ENCODE measurements at places on chromosomes 12 and 14.

DNA sequence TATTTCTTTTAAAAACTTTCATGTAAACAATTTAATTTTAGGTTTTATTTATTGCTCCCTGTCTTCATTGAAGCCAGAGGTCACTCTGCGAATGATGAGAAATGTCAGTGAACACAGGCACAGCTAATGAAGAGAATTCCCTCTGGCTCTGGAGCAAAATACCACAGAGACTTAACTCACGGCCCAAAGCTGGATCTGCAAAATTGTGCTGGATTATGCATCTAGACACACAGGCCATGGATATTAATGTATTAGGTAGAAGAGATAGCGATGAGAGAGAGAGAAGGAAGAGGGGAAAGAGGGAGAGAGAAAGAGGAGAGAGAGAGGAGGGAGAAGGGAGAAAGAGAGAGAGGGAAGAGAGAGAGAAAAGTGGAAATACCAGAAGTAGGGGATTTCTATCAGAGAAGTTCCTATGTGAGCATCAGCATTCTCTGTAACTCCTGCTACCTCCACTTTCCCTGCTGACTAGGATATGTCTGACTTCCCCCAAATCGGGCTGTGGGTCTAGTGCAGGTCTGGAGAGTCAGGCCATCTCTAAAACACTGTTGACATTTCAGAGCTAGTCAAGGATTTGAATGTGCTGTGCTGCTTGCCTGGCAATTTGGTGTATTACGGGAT is 3.7 kb downstream of the ARHGDIB start:
- no peak for DNase-seq

- DNase-seq: no peak
Observed at GRCh38 chr12:75959060-75959459, 72.5 kb downstream of the PHLDA1 start.

DNA sequence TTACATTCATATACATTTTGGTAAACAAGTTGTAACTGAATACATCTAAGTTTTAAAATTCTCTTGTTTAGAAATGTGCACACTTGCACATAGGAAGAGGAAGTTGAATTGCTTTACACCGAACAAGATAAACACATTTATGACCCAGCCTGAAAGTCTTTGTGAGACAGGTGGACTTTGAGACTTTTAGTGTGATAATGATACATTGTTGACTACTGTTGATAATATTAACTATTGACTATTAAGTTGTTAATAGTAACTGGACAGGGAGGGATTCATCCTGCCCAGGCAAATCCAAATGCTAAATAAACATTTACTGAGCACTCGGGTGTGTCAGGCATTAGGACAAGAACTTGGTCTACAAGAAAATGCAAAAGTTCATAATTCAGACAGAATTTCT is 68.0 kb downstream of the AVPR1A start:
- no peak for DNase-seq

DNA sequence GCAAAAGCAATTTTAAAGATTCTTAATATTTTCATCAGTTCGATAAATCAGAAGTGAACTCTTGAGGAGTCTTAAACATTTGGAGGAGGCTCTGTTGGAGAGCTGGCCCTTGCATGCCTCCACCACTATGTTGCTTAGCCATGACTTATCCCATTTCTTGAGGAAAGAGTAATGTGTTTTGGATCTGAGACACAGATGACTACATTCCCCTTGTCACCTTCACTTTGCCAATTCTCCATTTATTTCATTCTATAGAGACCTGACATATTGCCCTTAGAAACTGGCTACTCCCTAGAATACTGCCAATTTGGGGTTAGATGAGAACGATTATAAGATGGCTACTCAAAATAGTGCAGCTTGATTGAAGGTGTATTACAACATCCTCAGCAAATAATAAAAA is 157.4 kb upstream of the TMEM260 start:
- no peak for DNase-seq

- peak; percentile 73 for DNase-seq
Observed at GRCh38 chr12:43551971-43552559, at the start of gene ADAMTS20. ADAMTS20 (minus strand) TSS chr12:43552203; CDS start chr12:43551921, 282 bp downstream.

DNA sequence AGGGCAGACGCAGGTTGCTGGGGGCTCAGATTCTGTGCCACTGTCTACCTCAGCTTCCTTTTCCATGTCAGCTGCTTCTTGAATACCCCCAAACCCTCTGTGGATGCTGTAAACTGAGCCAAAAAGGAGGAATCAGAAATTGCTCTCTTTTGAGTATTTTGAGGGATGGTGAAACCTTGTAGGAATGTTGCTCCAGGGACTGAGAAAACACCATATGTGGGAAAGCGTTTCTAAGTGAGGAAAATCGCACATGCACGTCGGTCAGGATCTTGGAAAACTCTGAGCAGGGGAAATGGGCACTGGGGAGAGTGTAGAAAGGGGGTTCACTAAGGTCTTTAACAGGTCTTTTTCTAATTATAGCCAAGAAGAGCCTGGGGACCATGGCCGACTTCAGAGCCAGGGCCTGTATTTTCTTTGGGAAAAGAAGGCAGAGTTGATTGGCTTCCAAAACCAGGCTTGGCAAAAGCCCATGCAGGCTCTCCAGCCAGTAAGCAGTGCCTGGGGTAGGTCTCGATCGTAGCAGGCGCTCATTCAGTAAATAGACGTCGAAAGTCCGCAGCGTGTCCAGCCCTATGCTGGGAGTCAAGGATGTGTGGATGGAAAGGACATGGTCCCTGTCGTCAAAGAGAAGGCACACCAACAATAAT is 58.0 kb downstream of the NTF3 start:
- DNase-seq: no peak

DNA sequence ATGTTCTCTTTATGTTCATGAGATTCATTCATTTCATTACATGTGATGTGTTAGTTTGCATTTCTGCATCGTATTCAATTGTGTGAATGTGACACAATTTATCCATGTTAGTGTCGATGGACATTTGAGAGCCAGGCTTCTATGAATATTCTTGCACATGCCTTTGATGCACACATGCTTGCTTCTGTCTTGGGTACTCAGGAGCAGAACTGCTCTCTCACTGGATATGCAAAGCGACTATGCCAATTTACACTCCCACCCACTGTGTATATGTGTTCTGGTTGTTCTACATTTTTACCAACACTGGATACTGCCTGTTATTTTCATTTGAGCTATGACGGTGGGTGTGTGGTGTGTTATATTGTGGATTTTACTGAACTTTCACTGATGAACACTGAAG is 84.3 kb upstream of the GTF2A1 start:
- no peak for DNase-seq

- no peak for DNase-seq
Observed at GRCh38 chr14:100988011-100988410, 84.5 kb upstream of the RTL1 start.

DNA sequence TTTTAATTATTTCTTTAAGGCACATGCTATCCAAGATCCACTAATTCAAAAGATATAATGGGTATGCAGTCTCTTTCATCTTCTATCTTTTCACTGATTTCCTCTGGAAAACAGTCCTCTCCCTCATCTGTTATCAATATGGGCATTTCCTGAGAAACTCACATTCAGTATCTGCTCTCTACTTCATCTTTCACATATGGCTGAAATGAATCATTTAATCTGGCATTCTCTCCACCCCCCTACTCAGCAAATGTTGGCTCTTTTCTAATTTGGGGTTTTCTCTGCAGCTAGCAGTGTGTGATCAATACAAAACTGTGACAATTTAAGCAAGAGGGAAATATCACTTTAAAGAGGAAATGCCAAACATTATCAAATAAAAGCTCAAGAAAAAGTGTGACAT is 157.1 kb upstream of the TMTC1 start:
- no peak for DNase-seq

DNA sequence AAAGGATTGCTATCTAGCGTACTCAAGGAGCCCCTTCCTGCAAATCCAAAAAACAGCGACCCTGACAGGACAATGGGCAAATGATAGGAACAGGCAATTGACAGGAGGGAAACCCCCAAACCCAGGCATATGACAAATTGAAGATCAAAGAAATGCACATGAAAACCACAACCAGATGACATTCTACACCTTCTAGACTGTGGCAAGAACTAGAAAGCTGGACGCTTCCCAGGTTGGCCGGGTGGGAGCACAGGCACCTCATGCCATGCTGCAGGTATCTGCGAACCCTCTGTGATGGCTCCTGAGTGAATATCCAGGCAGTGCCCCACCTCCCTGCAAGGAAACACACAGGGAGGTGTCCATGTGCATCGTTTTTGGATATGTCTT is 37.1 kb downstream of the CMKLR1 start:
- DNase-seq: no peak

- DNase-seq: no peak
Observed at GRCh38 chr14:64966976-64967375, 5.2 kb downstream of the RAB15 start.

- no peak for DNase-seq
Observed at GRCh38 chr12:89890161-89890560, 181.5 kb upstream of the ATP2B1 start.

- no peak for DNase-seq
Observed at GRCh38 chr14:76514213-76514998, 138.5 kb downstream of the ESRRB start.

DNA sequence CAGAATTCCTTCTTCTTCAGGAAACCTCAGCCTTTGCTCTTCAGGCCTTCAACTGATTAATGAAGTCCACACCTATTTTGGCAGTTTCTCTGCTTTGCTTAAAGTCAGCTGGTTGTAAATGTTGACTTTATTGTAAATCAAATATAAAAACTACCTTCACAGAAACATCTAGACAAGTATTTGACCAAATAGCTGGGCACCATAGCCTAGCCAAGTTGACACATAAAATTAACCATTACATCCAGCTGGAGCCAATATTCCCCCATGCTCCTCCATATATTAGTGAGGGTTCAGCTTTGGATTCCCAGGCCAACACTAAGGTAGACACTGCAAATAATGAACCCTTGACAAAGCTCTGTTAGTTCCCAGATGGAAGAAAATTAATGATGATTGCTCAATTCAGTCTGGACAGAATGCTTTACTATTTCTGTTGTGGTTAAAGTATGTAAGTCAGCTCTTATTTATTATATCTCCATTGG is 125.5 kb downstream of the ZFP36L1 start:
- DNase-seq: no peak

DNA sequence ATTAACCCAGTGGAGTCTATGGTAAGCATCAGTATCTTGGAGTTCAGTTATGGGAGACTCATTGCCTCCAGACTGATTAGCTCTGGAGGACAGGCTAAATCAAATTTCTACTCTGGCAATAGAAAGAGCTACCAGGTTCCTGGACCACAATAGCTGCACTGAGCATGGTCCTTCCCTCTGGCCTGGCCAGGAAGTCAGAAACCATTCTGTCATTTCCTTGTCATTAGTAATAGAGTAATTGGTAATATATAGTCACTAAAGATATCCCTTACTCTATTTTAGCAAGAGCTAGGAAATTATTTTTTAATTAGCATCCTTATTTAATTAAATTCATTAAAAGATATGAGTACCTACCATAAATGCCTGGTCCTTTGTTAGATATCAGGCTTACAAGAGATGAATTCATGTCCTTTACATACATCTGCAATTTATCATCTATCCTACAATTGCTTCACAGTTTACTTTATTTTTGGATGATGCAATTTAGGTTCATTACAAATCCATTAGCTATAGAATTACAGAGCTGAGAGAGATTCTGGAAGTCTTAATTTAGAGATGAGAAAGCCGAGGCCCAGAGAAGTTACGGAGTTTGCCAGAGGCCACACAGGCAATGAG is 23.7 kb upstream of the TDRD9 start:
- DNase-seq: no peak

DNA sequence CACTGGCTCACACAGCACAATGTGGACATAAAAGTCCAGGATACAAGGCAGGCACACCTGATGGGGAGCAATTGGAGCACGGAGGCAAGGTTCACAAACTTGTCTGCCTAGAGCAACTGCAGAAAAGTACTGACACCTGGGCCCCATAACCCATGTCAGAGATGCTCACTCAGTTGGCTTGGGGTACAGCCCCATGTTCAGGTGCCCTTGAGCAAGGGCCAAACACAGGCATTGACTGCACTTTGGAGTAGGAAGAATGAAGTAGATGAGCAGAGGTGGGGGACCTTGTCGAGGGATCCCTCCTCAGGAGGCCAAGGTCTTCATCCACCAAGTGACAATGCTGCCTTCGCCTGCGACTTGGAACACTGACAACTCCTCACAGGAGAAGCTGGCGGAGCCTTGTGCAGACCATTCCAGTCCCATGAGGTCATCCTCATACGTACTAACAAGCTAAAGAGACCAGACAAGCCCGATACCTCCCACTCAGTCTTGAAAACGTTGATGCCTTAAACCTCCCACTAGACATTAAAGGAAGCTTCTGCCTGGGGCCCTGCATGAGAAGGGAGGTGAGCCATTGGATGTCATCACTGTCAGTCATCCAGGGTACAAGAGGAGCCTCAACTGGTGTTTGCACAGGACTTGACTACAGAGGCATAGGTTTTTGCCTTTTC is 42.5 kb upstream of the C14orf180 start:
- DNase-seq: no peak

GRCh38 chr12:104605685-104606084 is 148.9 kb downstream of the CHST11 start:
- no peak for DNase-seq

GRCh38 chr14:71591929-71592328 is 340.3 kb upstream of the RGS6 start:
- no peak for DNase-seq

GRCh38 chr12:74317078-74317601 is 220.5 kb upstream of the ATXN7L3B start:
- no peak for DNase-seq

DNA sequence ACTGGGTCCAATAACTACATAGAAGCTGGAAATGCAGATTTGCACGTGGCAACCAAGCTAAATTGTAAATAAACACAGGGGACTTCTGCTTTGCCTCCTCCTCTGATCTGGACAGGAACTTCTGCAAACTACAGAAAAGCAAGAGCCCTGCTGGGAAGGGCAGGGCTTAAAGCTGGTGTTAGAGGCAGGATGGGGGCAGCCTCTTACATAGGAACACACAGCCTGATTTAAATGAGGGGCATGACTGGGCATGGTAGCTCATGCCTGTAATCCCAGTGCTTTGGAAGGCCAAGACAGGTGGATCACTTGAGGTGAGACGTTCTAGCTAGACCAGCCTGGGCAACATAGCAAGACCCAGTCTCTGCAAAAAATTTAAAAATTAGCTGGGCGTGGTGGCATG is 46.7 kb downstream of the ERH start:
- DNase-seq: no peak

GRCh38 chr14:57845802-57846531 is 19.9 kb downstream of the SLC35F4 start:
- DNase-seq: no peak

DNA sequence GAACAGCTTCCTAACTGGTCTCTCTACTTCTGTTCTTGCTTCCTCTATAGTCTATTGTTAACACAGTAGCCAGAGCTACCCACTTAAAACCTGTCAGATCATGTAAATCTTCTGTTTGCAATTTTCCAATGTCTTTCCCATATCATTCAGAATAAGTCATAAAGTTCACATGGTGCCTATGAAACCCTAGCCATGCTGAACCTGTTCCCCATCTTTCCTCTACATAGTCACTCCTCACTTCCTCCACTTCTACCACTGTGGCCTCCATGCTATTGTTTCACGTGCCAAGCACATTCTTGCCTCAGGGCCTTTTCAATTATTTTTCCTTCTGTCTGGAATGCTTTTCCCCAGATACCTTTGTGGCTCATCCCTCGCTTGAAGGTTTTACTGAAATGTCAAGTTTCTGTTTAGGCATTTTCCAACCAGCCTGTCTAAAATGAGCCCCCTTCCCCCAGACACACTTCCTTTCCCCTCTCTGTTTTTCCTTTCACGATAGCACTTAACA is 132.1 kb downstream of the DYRK2 start:
- no peak for DNase-seq
